ENCODE measurements at places on chromosomes 12 and 14.
A peak's percentile ranks its signal among the peaks of the same experiment; 100 is the strongest.

DNA sequence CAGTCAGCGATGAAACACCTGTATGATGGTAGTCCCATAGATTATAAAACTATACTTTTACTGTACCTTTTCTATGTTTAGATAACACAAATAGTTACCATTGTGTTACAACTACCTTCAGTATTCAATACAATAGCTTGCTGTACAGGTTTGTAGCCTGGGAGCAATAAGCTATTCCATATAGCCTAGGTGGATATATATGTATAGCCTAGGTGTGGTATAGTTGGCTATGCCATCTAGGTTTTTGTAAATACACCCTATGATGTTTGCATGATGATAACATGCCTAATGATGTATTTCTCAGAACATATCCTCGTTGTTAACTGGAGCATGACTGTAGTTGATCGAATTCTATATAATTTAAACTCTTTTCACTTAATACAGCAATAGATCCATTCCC is 316.1 kb downstream of the FUT8 start:
- no peak for DNase-seq

GRCh38 chr14:103087343-103087835 is 3.4 kb downstream of the LBHD2 start:
- DNase-seq: no peak

GRCh38 chr12:103698752-103699560 is 111.9 kb downstream of the STAB2 start:
- DNase-seq: peak; percentile 26

- DNase-seq: no peak
Observed at GRCh38 chr14:104431351-104431928, 148.1 kb upstream of the C14orf180 start.

GRCh38 chr12:71269281-71269598 is 111.4 kb upstream of the TSPAN8 start:
- DNase-seq: no peak

GRCh38 chr14:64654901-64655300 is 49.3 kb upstream of the PLEKHG3 start:
- DNase-seq: no peak

DNA sequence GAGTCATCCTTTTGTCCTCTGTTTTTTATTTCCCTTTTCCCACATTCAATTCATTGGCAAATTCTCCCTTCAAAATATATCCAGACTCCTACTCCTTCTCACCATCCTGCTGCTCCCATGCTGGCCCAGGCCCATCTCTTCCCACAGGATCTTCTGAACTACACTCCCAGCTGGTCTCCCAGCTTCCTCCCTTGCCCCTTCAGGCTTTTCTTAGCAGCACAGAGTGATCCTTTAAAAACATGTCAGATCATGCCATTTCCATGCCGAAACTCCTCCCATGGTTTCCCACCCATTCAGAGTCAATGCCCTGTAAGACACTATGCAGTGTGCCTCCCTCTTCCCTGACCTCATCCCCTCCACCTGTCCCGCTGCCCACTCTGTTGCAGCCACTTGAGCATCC is 2.4 kb upstream of the KRT84 start:
- no peak for DNase-seq

GRCh38 chr14:98133806-98134205 is 1138.2 kb downstream of the BCL11B start:
- DNase-seq: no peak

DNA sequence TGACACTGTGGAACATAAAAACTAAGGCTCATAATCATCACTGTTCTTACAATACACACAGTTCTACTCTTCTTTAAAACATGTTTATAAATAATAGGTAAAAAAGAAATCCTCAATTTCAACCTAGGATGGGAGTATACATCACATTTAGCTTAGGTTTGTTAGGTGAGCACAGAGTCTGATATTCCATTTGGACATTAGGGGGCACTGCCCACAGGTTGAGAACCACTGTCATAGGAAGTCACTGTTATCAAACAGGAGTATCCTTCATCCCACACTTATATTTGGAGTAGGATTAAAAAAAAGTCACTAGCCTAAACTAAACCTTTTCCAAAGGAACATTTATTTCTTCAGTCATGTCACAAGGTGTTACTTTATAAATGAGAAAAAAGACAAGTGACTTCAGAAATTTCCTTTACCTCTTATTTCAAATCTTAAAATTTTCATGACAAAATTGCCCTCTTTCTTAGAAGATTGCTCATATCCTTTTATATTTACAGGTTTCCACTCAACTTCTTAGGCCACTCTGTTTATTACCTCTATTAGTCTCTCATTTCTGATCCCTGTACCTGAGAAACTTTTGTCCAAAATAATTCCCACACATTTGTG is 240.6 kb downstream of the CPNE8 start:
- DNase-seq: peak; percentile 7

- DNase-seq: no peak
Observed at GRCh38 chr12:67451206-67451605, 182.0 kb downstream of the CAND1 start.

GRCh38 chr12:124927201-124928094 is 13.0 kb upstream of the UBC start:
- peak; percentile 85 for DNase-seq

- DNase-seq: peak; percentile 39
Observed at GRCh38 chr12:6078398-6079096, 45.9 kb downstream of the VWF start.

DNA sequence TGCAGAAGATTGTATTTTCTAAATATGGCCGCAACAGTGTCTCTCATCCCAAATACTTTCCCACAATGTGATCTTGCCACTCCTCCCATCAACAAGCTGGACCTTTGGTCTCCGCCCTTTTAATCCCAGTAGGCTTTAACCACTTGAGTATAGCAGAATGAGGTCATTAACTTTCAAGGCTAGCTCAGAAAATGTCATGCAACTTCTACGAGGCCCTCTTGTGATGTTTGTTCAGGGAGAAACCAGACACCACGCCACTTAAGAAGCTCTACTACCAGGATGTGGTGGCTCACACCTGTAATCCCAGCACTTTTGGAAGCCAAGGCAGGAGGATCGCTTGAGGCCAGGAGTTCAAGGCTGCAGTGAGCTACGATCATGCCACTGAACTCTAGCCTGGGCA is 20.1 kb upstream of the OR6J1 start:
- DNase-seq: no peak

- DNase-seq: no peak
Observed at GRCh38 chr14:45095143-45095542, 11.2 kb downstream of the PRPF39 start.

GRCh38 chr14:71328183-71328582 is 420.9 kb downstream of the PCNX1 start:
- DNase-seq: peak; percentile 33

- DNase-seq: no peak
Observed at GRCh38 chr14:75832621-75833297, 149.0 kb downstream of the TGFB3 start.

GRCh38 chr14:49050822-49051221 is 535.4 kb downstream of the RPS29 start:
- no peak for DNase-seq

DNA sequence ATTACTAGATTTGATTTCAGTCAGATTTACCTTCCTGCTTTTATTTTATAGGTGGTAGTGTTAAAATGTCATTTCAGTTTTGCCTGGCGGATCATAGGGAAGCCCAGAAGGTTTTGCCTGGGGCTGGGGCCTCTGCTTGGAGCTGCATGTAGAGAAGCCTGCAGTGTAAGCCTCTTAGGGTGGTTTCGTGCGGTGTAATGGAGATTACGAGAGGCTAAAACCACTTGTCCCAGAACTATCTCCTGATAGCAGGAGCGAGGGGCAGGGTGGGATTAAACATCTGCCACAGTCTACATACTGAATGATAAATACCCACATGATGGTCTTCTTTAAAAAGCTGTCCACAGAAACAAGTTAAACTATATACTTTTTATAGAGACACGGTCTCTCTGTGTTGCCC is 35.0 kb upstream of the DICER1 start:
- DNase-seq: no peak

DNA sequence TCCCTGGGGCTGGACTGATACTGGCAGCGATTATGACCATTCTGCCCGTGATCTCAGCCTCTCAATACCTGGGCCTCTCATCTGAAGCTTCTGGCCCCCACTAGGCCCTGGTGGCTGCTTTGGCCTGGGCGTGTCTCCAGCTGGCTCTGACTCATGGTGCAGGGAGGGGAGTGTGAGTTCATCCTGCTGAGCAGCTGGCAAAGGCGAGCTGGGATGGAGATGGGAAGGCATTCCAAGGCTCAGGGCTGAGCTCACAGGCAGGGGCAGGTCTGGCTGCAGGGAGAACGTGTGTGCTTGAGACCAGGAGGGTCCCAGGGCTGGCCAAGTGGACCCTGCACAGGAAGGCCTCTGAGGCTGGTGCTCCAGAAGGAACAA is 221.8 kb downstream of the TMEM121 start:
- DNase-seq: no peak

DNA sequence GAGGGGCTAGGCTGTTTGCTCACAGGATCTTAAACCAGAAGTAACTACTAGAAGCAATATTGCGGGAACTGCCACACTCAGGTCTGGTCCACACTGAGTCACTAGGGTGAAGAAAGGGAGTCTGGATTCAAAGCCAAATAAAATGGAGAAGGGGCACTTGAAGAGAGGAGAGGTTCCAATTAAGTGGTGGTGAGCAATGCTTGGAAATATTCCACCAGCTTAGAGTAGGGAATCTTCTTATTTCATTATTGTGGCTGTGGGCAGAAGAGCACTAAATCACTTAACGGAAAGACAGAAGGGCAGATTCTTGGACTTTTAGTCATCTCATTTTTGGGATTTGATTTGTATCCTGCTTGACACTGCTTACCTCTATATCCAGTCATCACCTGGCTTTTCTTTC is 48.6 kb upstream of the PPP1R12A start:
- DNase-seq: no peak

DNA sequence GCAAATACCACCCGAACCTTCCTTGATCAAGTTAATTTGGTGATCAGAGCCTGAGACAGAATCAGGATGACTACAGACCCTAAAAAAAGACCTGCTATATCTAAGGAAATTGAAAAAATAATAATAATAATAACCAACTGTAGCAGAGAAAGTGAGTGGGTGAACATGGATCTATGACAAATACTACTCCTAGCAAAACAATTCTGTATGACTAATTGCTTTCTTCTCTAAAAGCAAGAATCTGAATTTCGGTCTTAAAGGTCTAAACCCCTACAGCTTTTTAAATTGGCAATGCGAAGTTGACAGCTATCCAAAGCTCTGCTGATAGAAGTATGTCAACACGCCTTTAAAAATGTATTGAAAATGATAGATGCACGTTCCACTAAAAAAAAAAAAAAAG is 102.2 kb downstream of the PRKAB1 start:
- DNase-seq: no peak

DNA sequence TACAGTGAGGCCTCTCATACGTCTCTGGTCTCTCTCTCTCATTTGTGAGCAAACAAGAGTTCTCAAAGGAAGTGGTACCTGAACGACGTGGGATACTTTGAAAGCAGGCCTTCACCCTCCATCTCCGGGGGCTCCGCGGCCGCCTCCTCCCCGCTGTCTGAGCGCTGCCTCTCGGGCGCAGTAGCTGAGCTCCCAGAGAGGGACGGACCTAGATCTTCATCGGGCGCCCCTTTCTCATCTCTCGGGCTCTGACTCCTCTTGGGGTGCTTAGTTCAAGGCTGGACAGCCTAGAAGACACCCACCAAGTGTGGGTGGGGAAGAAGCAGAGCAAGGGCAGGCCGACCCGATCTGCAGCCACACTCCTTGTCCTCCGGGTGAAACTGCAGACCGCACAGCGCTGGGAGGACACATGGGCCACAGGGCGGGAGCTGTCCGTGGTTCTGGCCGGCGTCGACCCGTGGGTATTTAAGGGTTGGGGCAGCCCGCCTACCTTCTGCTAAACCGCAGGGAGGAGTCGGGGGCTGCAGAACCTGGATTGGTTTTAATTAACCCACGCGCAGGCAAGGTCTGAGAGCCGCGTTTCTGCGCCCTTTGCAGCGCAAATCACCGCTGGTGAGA is 92.7 kb downstream of the PAH start:
- peak; percentile 31 for DNase-seq

DNA sequence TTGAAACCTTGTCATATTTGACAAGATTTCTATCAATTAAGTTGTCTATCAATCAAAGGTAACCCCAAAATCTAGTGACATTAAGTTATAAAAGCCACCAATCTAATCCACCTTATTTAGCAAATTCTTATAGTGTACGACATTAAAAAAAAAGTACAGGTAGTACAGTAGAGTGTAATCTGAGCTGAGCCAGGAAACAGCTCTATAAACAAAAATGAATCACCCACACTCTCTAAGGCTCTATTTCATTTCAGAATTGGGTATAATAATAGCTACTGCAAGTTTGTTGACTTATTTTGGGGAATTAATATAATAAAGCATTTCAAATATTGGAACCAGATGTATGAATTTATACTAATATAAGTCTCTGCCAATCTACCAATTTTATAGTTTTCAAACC is 342.4 kb upstream of the FLRT2 start:
- no peak for DNase-seq

DNA sequence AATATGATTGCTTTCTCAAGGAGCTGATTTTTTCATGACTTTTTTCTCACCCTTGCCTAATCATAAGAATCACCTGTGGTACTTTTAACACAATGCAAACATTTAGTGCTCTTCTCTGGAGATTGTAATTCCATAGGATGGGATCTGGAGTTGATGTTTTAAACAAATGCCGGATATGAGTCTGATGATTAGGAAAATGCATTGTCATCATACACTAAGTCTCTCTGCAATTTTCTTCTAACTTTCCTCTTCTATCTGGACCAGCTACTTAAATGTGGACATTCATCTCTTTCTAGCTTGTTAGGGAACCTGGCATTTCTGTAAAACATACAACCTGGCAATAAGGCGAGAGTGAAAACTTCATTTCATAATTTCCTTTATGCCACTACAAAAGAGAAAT is 23.5 kb downstream of the PMCH start:
- no peak for DNase-seq

DNA sequence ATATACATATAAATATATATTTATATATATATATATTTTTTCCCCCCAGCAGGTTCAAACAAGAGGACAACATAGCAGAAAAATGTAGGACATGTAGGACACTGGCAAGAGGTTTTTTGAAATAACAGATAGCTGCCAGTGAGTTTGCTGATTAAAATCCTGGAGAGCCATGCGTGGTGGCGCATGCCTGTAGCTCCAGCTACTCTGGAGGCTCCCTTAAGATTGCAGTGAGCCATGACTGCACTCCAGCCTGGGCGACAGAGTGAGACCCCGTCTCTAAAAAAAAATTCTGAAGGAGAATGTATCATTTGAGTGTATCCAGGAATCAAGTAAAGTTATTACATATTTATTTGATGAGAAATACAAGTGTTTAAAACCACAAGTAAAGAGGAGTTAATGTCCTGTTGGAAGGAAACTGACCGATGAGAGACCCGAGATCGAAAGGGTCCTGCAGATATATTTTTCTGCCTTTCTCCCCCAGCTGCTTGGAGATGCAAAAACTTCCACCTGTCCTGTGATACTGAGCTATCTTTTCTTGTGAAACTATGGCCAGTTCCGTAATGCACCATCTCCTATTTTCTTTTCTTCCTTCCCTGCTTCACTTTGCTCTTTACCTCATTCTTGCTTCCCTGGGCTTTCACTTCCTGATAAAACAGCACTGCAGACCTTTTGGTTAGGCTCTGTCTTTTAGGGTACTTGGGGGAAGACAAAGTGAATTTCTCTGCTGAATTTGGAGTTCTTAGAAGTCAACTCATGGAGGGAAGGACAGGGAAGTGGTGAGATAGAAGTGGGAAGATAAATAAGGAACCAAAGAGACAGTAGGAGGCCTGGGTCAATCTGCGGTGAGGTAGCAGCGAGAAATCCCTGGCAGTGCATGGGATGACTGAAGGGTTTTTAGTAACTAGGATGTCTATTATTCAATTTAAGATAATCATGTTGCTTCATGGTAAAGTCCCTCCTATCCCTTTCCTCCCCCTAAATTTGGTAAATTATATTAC is 41.2 kb upstream of the SLC2A13 start:
- DNase-seq: no peak

Data from GM10248 (cell line).